ENCODE measurements at places on chromosomes 2 and 18.

DNA sequence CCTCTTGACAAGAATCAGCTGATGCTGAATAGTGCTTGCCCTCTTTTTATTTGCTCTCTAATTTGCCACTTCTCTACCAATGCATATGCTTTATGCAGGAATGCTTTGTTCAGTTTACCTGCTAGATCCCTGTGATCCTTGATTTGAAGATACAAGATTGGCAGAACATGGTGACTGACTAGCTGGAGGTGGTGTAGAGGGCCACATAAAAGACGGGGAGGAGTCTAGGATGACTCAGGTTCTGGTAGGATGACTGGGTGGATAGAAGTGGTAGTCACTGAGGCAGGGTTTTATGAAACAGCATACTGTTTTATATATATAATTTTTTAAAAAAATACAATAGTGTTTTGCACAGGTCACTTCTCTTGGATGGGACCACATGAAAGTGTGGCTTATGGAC lies 6.3 kb upstream of the ADGRF3 start:
- no peak for DNase-seq

DNA sequence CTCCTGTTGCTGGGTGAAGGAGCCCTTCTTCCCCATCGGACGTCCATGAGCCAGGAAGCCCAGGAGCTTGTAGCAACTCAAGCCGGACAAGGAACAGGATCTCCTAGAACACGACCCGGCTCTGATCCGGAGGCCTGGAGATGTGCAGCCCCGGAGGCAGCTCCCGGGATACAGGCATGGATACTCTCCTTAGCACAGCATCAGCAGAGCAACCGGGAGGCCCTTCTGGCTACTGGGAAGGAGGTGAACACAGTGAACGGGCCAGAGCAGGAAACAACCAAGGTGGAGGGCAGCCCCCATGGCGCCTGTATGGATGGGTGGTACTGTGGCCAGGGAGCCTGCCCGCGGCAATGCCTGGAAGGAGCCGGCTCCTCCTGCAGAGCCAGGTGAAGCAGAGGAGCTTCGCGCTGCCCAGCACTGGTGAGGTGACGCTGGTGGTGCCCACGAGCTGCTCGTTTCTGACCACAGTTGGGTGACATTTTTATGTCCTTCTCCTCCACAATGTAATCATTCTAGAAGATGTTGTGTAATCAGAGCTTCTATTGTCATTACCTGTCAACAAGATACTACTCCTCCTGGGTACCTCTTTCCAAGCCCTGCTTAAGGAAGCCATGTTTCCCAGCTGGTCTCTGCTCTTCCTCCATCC lies 94.3 kb downstream of the TWIST2 start:
- DNase-seq: no peak

GRCh38 chr2:231168460-231169139 lies 29.8 kb upstream of the ARMC9 start:
- no peak for DNase-seq

- DNase-seq: no peak
Measured at GRCh38 chr2:88751768-88752167, 60.3 kb downstream of the RPIA start.

DNA sequence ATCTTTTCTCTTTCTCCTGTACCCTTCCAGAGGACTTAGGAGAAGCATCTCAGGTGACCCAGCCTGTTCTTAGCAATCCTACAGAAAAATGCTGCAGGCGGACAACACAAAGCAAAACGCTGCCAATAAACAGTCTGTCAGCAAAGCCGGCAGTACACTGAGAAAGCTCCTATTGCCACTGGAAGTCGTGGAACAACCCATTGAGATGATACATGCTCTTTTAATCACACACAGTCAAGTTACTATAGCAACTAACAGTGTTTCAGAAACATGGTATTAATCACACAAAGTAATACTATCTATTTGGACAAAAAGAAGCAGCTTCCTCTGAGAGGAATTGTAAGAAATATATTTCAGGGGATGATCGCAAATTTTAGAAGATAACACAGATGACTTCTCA lies 10.5 kb downstream of the CTLA4 start:
- peak; percentile 26 for DNase-seq

DNA sequence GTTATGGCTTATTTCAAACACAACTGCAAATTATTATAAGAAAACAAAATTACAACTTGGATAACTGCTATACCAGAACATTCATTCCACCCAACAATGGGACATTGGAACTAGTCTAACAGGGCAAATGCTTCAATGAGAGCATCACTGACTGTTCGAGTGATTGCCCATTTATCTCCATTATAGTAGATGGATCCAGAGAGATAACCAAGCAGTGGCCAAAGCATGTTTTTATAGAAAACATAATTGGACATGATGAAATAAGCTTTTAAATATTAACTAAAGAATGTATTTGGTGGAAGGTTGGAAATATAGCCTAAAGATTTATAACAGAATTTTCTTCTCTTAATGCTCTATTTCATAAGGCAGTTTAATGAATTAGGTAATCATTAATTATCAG lies 634.8 kb downstream of the NUP35 start:
- DNase-seq: no peak

- peak; percentile 7 for DNase-seq
Measured at GRCh38 chr2:158004126-158004764, 97.4 kb upstream of the UPP2 start.

- no peak for DNase-seq
Measured at GRCh38 chr2:111252436-111252835, 131.7 kb downstream of the BCL2L11 start.

DNA sequence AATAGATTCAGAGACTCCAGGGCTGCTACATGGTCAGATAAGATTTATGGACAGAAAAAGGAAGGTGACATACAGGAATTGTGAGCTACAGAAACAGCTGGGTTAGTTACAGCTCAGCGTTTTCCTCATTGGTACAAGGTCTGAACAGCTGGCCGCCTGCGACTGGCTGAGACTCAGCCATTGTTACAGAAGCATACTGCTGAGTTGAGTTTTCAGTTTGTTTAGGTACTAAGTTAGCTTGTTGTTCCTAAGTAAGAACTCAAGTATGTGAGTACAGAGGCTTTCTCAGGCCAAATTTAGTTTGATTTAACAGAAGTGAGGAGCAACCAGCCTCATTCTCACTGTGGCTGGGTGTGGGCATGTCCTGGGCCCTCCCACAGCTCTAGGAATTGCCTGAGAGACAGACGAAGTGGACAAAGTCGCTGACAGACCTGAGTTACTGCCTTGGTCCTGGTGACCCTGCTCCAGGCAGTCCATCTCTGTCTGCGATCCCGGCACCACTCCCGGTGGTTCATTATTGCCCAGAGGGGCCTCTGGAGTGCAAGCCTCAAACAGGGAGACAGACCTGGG lies 27.8 kb upstream of the RHOB start:
- DNase-seq: peak; percentile 52

- no peak for DNase-seq
Measured at GRCh38 chr2:28626376-28626775, 125.3 kb upstream of the PPP1CB start.

DNA sequence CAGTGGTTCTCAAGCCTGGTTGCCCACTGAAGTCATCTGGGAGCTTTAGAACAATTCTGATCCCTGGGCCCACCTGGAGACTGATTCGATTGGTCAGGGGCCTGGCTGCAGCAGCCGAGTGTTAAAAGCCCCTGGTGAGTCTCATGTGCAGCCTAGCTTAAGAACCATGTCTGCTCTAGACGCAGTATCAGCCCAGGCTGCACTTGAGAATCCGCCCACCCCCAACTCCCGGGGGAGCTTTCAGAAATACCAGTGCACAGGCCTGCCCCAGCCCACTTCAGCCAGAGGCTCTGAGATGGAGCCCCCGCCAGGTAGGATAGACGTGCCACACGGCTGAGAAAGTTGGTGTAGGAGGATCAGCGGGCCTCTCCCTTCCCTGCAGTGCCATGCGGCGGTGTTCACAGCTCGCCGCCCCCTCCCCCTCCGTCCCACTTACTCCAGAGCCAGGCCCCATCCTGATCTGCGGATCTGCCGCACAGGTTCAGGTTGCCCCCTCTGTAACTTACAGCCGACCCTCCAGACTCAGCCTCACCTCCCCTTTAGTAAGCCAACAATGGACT lies 209.0 kb upstream of the RAB12 start:
- DNase-seq: no peak

- DNase-seq: no peak
Measured at GRCh38 chr2:239363946-239364637, 36.7 kb downstream of the HDAC4 start.

DNA sequence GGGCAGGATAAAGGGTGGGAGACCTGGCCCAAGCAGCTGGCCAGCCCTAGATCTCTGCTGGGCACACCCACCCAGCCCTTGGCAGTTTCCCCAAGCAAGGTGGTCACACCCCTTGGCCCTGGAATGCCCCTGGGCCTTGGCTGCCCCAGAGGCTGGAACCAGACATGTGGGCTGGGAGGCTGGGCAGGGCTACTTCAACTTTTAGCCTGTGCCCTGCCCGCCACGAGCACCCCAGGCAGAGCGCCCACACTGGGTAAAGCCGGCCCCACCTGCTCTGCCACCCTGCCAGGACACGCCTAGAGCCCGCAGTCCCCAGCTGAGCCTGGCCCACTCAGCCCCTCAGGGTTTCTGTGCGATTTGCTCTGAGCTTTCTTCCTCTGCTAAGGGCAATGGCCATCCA lies 119.7 kb upstream of the SMAD2 start:
- DNase-seq: no peak

DNA sequence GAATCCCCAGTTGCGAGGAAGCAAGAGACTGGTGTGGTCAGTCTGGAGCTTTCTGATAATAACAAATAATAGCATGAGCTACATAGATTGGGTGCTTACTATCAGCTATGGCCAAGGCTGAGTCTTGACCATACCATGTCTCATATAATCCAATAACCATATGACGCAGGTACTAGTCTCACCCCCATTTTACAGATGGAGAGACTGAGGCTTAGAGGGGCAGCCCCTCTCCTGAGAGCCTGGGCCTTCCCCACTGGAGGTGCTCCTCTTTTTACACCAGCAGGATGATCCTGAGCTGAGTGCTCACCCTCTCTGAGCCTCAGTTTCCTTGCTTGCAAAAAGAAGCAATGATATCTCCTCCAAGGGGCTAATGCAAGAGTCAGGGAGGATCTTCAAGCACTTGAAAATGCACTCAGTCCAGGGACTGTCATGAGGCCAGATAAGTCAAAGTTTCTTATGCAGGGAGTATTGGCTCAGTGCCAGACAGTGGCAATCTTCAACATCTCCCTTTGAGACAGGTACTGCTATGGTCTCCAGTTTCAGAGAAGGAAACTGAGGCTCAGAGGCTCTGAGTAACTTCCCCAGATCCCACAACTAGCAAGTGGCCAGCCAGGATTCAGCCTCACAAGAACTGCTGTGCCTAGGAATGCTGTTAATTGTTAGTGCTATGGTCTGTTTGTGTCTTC lies 149.7 kb downstream of the TFCP2L1 start:
- no peak for DNase-seq

DNA sequence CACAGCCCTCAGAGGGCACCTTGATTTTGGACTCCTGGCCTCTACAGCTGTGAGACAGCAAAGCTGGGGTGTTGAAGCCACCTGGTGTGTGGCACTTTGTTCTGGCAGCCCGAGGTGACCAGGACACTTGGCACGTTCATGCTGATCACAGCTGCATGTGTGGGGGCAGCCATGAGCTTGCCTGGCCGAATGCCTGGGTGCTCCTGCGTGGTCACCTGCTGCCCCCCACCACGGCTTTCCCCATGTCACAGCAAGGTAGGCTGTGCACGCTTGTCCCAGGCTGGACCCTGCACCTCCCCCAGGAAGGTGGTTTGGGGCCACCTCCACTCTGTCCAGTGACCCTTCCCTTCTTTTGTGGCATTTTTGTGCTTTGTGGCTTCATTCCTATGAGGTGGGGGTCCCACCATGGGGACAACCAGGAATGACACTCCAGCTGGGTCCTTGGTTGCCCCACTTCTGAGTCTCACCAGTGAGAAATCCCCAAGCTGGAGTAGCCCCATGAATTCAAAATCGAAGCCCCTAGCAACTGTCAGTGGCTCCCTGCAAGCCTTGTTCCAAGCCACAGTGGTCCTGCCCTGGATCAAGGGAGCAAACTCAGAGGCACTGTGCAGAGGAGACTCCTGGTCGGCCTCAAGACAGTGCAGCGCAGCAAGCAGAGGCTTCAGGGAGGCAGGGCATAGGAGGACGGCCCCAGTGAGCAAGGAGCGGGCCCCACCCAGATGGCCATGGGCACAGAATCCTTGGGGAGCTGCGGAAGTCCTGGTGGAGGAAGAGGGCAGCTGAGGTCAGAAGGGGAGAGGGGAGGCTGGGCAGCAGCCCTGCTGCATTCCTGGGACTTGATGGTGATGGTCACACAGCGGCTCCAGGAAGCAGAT lies 121.4 kb upstream of the HS6ST1 start:
- no peak for DNase-seq

GRCh38 chr2:160402997-160403979 lies 90.3 kb downstream of the RBMS1 start:
- DNase-seq: peak; percentile 85

- DNase-seq: no peak
Measured at GRCh38 chr2:73202156-73203054, at the start of gene NOTO. Gene NOTO, plus strand, starts transcription at chr2:73202574. Its CDS starts 93 bp downstream, at chr2:73202667.

GRCh38 chr2:216774180-216774579 lies 78.8 kb upstream of the IGFBP5 start:
- DNase-seq: peak; percentile 21

GRCh38 chr2:206635015-206635414 lies 7.3 kb upstream of the FAM237A start:
- no peak for DNase-seq

DNA sequence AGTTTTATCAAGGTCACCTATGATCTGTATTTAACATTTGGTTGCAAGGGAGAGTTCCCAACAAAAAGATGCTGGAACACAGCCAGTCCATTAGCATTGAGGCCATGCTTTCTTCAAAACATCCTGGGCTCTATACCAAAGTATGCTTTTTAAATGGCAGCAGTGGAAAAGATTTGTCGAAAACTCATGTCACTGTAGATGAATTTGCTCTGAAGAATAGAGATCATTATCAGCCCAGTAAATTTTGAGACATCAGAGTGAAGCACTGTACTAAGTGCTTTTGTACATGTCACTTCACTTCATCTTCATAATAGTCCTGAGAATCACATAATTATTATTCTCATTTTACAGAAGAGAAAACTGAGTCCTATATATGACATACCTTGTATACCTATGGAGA lies 189.8 kb downstream of the CAMKMT start:
- DNase-seq: no peak

- peak; percentile 11 for DNase-seq
Measured at GRCh38 chr2:212015588-212015987, 523.0 kb downstream of the ERBB4 start.

DNA sequence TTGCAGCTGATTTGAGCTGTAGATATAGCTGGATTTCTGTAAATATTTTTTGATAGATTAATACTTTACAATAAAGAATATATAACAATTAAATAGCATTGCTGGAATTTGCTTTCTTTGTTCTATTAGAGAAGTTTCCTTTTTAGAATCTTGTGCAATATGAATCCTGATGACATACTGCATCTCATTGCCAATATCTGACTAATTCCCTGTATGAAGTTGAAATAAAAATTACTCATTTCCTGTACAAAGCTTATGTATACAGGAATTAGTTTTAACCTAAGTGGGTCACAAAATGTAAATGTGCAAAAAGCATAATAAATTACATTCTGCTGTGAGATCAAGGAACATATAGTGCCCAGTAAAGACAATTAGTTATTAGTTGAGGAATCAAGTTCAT lies 72.8 kb upstream of the TMEFF2 start:
- peak; percentile 72 for DNase-seq
